GOT3 (cell line): ENCODE measurements at places on chromosomes 4 and X.

DNA sequence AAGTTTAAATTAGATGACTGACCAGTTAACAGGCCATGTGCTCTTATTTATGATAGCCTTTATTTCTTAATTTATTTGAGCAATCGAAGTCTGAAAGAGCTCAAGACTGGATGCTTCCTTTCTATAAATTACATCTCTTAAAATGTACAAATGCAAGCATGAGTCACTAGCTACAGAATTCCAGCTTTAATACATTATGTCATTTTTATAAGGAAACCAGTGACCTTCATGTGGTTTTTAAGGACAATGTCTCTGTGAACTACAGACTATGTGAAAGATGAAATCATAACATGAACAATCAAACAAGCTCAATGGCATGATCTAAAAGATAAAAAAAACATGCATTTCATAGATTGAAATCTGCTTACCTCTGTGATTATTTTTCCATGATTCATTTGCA is 15.4 kb downstream of the HTR2C start:
- no peak for DNase-seq

GRCh38 chr4:48173056-48173991 is 39.3 kb upstream of the TXK start:
- no peak for DNase-seq

DNA sequence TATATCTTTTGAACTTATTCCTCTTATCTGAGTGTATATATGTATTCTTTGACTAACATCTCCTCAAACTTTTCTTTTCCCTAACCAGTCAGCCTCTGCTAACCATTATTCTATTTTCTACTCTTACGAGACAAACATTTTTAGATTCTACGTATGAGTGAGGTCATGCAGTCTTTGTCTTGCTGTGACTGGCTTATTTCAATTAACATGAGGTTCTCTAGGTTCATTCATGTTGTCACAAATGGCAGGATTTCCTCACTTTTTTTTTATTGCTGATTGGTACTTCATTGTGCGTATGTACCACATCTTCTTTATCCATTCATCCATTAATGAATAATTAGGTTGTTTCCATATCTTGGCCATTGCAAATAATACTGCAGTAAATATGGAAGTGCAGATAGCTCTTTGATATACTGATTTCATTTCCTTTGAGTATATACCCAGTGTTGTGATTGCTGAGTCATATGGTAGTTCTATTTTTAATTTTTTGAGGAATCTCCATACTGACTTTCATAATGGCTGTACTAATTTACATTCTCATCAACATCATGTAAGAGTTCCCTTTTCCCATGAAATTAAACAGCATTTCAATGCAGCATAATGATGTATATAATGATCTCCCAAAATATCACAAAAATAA is 80.1 kb downstream of the HS3ST1 start:
- DNase-seq, result no peak

- DNase-seq, result no peak
Observed at GRCh38 chr4:155707251-155707650, 40.6 kb downstream of the GUCY1A1 start.

- no peak for DNase-seq
Observed at GRCh38 chrX:19721726-19722370, 165.6 kb downstream of the SH3KBP1 start.

DNA sequence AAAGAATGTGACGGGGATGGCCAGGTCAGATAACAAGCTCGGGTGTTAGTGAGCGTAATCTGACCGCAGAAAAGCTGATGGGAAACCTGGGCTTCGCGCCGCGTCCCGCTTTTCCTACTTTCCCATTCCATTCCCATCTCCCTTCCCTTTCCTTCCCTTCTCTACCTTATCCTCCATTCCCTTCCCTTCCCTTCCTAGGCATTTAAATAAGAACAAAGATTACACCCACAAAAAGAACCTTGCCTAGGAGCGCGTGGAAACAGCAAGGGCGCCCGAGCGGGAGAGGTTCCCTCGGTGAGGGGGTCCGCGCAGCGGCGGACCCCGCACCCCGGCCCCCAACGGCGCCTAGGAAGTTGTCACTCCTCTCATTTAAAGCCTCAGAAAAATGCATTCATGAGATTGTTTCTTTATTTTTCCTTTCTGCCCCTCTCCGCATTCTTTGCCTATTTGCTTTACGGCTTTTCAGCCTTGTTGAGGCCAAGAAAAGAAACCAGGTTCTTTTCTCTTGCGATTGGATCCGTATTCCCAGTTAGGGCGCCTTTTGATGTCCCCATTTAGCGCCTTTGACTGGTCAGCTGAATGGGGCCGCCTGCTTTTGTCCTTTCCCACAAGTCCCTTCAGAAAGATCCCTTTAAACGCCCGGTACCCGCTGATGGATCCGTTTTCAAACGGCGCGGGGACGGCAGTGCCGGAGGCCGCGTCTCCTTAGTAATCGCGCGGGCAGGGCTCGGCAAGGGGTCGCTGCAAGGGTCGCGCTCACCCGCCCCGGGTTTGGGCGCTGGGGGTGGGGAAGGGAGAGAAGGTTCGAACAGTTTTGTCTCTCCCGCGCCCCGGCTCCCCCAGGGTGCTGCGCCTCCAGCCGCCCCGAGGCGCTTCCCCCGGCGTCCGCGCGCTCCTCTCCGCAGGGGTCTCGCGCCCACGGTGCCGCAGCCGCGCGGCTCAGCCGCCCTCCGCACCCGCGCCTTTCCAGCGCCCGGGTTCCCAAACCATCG is 54.1 kb upstream of the TMEM33 start:
- DNase-seq, result no peak

- no peak for DNase-seq
Observed at GRCh38 chr4:160286051-160286450, 1183.2 kb downstream of the RAPGEF2 start.

- no peak for DNase-seq
Observed at GRCh38 chr4:85703096-85703495, 228.1 kb downstream of the ARHGAP24 start.

DNA sequence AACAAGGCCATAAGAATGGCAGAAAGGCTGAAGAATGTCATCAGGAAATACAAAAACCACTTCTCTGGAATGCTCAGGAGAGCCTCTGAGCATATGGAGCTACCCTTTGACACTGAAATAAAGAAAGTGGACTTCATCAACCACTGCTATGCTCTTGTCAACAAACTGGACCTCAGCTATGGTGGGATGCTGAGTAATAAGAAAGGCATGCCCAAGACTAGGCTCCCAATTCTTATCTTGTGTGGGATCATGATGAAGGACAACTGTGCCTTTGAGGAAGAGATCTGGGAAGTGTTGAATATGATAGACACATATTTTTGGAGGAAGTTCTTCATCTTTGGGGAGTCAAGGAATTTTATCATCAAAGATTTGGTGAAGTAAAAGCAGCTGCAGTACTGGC is 86.9 kb upstream of the MAGEB16 start:
- no peak for DNase-seq

- DNase-seq, result no peak
Observed at GRCh38 chr4:16267639-16268038, 41.4 kb upstream of the TAPT1 start.

DNA sequence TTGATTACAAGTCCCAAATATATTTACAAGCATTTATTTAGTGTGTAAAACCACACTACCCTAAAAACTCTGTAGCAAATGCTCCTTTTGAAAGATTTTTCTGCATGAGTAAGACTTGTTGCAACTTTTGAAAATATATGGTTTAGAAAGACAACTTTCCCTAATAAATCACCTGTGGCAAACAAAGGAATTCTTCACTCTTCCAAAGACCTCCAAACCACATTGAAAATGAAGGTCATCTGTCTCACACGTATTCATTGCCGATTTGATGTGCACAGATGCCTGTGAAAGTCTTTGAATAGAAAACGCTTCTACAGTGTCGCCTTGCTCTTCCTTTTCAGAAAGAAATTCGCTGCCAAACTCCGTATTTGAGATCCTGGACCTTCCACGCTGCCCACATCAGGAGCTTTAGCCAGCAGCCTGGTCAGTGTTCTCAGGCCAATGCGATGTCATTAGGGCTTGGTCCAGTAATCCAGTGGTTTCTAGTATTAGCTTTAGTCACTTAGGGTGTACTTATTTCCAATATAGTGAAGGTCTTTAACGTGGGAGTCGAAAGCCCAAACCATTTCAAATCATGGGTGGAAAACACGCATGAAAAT is 22.2 kb downstream of the SPINK2 start:
- no peak for DNase-seq

GRCh38 chr4:169397762-169398161 is 127.0 kb upstream of the SH3RF1 start:
- DNase-seq, result no peak

- no peak for DNase-seq
Observed at GRCh38 chr4:154192585-154192984, 299.0 kb downstream of the DCHS2 start.

- no peak for DNase-seq
Observed at GRCh38 chr4:87967193-87967592, 8.3 kb upstream of the SPP1 start.

DNA sequence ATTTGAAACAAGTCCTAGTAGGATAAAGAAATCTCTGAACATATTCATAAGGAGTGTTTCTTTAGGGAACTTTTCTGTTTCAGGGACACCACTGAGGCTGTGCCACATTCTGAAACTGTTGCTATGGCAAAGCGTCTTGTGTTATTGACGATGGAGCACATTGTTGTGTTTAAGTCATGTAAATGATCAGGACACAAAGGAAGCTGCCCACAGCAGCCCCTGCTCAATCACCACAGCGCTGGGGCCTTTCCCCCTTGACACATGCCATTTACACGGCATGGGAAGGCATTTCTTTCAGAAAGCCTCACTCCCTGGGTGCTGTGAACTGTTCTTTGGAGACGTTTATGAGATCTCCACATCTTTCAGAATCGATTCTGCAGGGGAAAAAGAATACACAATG is 39.8 kb upstream of the MID1 start:
- no peak for DNase-seq

GRCh38 chrX:96563646-96564045 is 121.0 kb upstream of the DIAPH2 start:
- no peak for DNase-seq

DNA sequence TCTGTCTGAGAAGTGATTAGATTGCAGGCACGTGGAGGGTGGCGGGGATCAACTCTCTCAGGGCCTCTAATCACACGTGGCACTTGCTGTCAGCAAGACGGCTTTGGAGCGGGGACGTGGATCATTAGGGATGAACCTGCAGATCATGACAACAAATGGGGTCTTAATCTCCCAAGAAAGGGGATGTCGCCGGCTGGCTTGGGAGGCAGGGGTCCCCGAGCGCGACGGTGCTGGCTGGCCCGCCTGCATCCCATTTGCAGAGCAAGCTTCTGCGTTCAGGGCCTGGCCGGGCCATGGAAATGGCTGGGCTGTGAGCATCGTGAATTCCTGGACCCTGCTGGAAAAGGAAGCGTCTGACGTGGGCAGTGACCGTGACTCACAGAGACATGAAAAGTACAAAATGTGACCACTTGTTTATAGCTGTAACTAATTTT is 85.1 kb upstream of the SHOX start:
- no peak for DNase-seq

DNA sequence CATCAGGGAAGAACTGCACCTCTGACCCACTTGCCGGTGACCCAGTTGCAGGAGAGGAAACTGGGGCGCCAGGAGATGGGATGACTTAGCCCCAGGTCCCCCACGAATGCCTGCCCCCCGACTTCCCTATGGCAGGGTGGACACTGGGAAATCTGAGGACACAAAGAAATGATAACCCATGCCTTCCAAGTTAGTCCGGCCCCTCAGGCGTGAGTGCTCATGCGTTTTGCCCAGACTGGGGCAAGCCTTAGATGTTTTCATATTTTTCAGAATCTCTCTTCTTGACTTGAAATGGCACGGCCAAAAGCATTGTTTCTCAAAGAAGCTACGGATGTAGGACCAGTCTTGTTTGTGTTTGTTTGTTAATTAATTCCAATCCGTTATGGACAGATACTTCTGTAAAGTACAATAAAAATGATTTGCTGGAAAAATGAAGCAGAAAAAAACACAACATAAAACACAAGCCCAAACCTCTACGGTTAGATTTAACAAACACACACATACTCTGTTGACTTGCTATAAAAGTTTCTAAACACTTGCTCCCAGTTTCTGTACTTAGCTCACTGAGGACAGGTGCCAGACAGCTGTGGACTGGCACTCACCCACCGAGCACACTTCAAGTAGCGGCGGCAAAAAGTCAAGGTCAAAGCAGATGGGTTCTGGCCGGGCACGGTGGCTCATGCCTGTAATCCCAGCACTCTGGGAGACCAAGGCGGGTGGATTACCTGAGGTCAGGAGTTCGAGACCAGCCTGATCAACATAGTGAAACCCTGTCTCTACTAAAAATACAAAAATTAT is 341.5 kb downstream of the BCOR start:
- DNase-seq, result no peak

- DNase-seq, result no peak
Observed at GRCh38 chr4:52713456-52713937, 37.7 kb downstream of the ERVMER34-1 start.

DNA sequence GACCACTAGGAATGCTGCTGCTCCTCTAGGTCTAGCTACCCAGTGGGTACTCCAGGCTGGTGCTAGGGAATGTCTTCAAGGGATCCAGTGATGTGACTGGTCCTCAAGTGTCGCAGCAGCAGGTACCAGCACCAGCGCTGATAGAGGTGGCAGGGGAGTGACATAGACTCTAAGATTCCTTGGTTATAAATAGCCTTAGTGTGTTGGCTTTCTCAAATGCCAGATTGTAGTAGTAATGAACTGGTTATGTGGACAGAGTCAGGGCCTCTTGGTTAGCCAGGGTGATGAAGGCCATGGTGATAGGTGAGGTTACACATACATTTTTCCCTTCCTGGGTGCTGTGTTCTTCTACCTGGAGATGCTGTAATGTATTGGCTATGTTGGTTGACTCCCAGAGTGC is 38.3 kb downstream of the DCLK2 start:
- no peak for DNase-seq

GRCh38 chr4:67250131-67250896 is 295.0 kb downstream of the CENPC start:
- DNase-seq, result no peak

GRCh38 chr4:6674500-6675149 is 19.1 kb upstream of the S100P start:
- DNase-seq, result no peak

DNA sequence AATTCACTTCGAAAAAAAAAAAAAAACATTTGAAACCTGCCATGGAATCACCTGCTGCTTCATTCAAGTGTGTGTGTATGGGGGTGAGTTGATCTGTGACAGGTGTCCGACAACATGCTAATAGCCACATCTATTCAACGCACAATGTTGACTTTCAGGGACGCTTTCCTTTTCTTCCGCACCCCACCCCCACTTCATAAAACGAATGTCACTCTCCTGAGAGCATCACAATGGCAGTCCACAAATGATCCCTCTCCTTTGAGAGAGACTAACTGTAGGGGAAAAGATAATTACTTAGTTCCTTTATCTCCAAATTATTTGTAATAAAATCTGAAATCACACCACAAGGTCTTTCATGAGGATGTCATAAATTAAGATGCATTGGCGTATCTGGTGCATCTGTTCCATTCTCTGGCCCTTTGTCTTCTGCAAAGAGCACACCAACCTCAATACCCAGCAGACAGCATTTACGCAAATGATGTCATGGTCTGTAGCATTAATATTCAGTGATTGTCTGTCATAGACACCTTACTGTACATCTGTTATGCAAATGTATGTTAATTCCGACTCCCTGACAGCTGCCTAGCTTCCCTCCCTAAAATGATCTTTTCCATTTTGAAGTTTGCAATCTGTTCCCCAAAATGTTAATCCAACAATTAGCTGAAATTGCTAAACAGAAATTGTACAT is 640.0 kb upstream of the BOD1L1 start:
- no peak for DNase-seq

GRCh38 chr4:152448854-152449253 is 87.0 kb downstream of the FBXW7 start:
- no peak for DNase-seq
